Tibial nerve (tissue), 4 donors: ENCODE measurements at places on chromosomes 4 and X. TPM values are rescaled to one million over a fixed set of nuclear protein-coding genes. Genes with fewer than 3 reads are reported as not detected.
A peak's percentile ranks its signal among the peaks of the same experiment; 100 is the strongest.

GRCh38 chrX:38192007-38192810, 28.5 kb downstream of the SRPX start:
- no peaks in the 10 kb centered on the region for H3K36me3 ChIP-seq
- H3K4me3 ChIP-seq, result no peak overlapping the region
- DNase-seq, result peak; percentile 9
- peaks cover 5% of the 10 kb centered on the region for H3K27me3 ChIP-seq
- no peak overlapping the region for H3K27ac ChIP-seq

DNA sequence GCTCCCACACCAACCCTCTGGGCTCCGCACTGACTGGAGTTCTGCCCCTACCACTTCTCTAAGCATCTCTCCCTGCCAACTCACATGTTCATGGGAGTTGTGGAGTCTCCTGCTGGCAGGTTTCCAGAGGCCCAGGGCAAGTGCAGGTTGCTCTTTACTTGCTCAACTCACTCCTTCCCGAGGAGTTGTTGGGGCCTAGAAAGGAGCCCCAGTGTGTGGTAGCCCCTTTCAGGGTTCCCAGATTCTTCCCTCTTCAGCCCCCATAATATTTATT, 52.5 kb downstream of the POF1B start:
- H3K27ac ChIP-seq, result no peak overlapping the region
- H3K27me3 ChIP-seq, result no peaks in the 10 kb centered on the region
- no peaks in the 10 kb centered on the region for H3K4me1 ChIP-seq
- H3K4me3 ChIP-seq, result no peak overlapping the region
- no peak for DNase-seq

DNA sequence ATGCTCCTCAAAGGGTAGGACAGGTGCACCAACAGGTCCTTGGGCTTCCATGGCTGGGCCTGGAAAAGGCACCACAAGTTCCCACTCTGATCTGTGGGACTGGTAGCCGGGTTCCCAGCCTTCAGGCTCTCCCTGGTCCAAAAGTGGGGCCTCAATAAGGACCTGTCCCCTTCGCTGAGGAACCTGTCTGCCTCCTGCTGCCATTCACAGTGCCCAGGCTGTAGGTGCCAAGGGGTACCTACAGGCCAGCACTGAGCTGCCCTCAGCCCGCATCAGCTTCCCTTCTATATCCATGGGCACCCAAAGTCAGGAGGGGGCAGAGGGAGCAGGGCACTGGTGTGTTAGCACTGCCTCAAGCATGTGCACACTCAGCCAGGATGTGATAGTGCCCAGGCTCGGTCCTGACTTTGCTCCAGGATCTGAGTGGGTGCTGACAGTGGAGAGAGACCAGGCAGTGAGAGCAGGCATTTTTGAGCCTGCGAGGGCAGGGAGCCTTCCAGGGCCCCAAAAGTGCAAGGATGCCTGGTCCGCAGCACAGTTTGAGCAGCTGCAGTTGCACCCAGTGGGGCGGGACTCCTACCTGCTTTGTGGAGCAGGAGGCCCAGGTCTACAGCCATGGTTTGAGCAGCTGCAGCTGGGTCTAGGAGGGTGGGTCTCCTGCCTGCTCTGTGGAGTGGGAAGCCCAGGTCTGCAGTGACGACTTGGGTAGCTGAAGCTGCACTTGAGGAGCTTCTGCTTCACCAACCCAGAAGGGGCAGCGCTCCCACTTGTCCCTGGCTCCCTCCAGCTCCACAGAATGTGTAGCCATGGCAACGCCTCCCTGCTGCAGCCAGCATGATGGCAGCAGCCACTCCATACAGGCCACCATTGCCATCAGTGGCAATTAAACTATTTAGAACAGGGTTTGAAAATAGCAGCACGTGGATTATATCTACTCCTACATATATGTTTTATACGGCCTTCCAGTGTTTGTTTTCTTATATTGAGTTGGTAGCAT, 376.4 kb downstream of the KCTD8 start:
- no peaks in the 10 kb centered on the region for H3K27me3 ChIP-seq
- H3K27ac ChIP-seq, result no peak overlapping the region
- H3K36me3 ChIP-seq, result no peaks in the 10 kb centered on the region
- no peaks in the 10 kb centered on the region for H3K4me1 ChIP-seq
- H3K4me3 ChIP-seq, result no peak overlapping the region

The CLDN22 gene
- not detected for total RNA-seq

GRCh38 chr4:16227462-16227868, 1.2 kb upstream of the TAPT1 start:
- H3K4me3 ChIP-seq, result peak overlapping the region; percentile 85
- no peaks in the 10 kb centered on the region for H3K27me3 ChIP-seq
- no peaks in the 10 kb centered on the region for H3K36me3 ChIP-seq
- H3K4me1 ChIP-seq, result peaks cover 65% of the 10 kb centered on the region

The HS6ST2 gene
- 0.63 TPM for total RNA-seq

- no peak overlapping the region for H3K27ac ChIP-seq
- no peaks in the 10 kb centered on the region for H3K4me1 ChIP-seq
- no peaks in the 10 kb centered on the region for H3K36me3 ChIP-seq
Measured at GRCh38 chr4:79421483-79421882, 13.5 kb upstream of the GK2 start.

GRCh38 chrX:42754603-42755002, 23.4 kb downstream of the PPP1R2C start:
- H3K27ac ChIP-seq, result no peak overlapping the region
- no peak for DNase-seq
- no peaks in the 10 kb centered on the region for H3K36me3 ChIP-seq
- no peaks in the 10 kb centered on the region for H3K27me3 ChIP-seq
- no peaks in the 10 kb centered on the region for H3K4me1 ChIP-seq
- H3K4me3 ChIP-seq, result no peak overlapping the region

GRCh38 chr4:2647403-2648158, 108.6 kb downstream of the TNIP2 start:
- no peaks in the 10 kb centered on the region for H3K27me3 ChIP-seq
- DNase-seq, result no peak
- H3K27ac ChIP-seq, result no peak overlapping the region
- H3K4me3 ChIP-seq, result no peak overlapping the region
- no peaks in the 10 kb centered on the region for H3K4me1 ChIP-seq

The SLC6A8 gene
- total RNA-seq, result 14.4 TPM

GRCh38 chr4:74013264-74013663, 14.8 kb upstream of the CXCL5 start:
- no peaks in the 10 kb centered on the region for H3K27me3 ChIP-seq
- H3K27ac ChIP-seq, result no peak overlapping the region
- no peaks in the 10 kb centered on the region for H3K36me3 ChIP-seq
- no peak for DNase-seq
- no peaks in the 10 kb centered on the region for H3K4me1 ChIP-seq

DNA sequence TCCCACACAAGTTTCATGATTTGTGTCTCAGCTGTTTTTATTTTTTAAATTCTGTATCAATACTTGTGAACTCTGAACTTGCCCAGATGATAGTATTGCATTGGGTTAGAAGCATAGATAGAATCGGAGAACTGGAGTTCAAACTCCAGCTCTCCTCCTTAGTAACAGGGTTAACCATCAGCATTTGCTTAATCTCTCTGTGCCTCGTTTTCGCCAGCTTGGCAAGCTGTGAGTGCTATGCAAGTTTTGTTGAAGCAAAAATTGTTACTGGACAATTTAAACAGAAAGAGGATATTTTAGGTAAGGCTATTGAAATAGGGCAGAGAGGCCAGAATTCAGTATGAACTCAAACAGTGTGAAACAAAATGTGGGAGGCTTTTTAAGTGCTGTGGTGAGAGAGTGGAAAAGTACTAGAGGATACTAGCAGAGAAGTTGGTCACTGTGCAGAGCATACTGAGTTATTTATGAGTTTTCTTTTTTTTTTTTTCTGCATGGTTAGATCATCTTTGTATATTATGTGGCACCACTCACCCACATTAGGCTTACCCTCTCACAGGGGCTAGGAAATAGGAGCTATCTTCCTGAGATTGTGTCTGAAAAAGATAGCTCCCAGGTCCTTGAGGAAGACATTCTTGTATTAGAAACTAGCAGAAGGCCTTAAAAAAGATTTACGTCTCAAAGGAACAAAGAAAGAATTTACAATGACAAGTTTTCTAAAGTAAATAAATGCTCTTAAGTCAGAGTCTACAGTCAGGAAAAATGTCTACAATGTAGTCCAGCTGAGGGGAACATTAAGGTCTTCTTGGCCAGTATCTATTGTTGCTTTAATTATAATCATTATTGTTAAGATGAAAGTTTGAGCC, 1126.6 kb downstream of the FAT4 start:
- no peaks in the 10 kb centered on the region for H3K4me1 ChIP-seq
- no peaks in the 10 kb centered on the region for H3K27me3 ChIP-seq
- H3K36me3 ChIP-seq, result no peaks in the 10 kb centered on the region
- no peak for DNase-seq
- no peak overlapping the region for H3K4me3 ChIP-seq

- peak within 1 kb of the TSS; percentile 47 for H3K27ac ChIP-seq
- peak within 1 kb of the TSS; percentile 45 for H3K4me3 ChIP-seq
- peaks cover 6% of the 10 kb centered on the region for H3K4me1 ChIP-seq
Measured at GRCh38 chrX:103310555-103311398, at the start of gene BEX2. Gene BEX2, minus strand, starts transcription at chrX:103310990. Its CDS starts 1,014 bp downstream, at chrX:103309976.

- no peak overlapping the region for H3K27ac ChIP-seq
- H3K27me3 ChIP-seq, result no peaks in the 10 kb centered on the region
- H3K36me3 ChIP-seq, result no peaks in the 10 kb centered on the region
- H3K4me3 ChIP-seq, result no peak overlapping the region
- H3K4me1 ChIP-seq, result peaks cover 39% of the 10 kb centered on the region
Measured at GRCh38 chr4:76952656-76953582, 3.4 kb downstream of the SEPTIN11 start.

The ZNF630 gene
- total RNA-seq, result 4.5 TPM

DNA sequence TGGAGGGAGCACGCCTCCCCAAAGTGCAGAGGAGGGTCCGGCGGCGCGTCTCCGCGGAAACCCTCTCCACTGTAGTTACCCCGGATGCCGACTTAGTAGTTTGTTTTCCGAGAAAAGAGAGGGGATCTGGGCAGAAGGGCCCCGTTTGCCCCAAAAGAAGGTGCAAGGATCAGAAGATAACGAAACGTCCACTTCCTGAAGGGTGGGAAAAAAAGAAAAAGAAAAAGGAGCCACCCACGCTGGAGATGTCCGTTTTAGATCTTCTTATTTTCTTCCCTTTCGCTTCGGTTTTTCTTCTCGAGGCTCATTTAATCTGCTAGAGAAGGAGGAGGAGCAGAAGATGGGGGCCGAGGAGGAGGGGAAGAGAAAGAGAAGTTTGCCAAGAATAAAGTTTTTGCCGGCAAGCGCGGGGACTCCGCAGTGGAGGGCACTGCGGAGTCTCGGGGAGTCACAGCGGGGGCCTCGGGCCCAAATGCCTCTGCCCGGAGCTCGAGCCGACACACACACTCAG, 517 bp downstream of the LEF1 start:
- H3K27ac ChIP-seq, result no peak overlapping the region
- peaks cover 22% of the 10 kb centered on the region for H3K4me1 ChIP-seq
- no peaks in the 10 kb centered on the region for H3K36me3 ChIP-seq
- DNase-seq, result no peak
- H3K27me3 ChIP-seq, result peaks cover 72% of the 10 kb centered on the region

GRCh38 chr4:8177552-8177951, 18.9 kb upstream of the ABLIM2 start:
- H3K4me1 ChIP-seq, result no peaks in the 10 kb centered on the region
- H3K36me3 ChIP-seq, result no peaks in the 10 kb centered on the region
- no peaks in the 10 kb centered on the region for H3K27me3 ChIP-seq
- H3K4me3 ChIP-seq, result no peak overlapping the region
- no peak for DNase-seq
- H3K27ac ChIP-seq, result peak overlapping the region; percentile 3
